ENCODE measurements at places on chromosomes 3 and 15. TPM values are rescaled to one million over a fixed set of nuclear protein-coding genes. Genes with fewer than 3 reads are reported as not detected.

VEPH1 gene
- 0.26 TPM for total RNA-seq

PLA2G4F gene
- not detected for total RNA-seq

PLSCR5 gene
- not detected for total RNA-seq

GRCh38 chr3:174126990-174127758 is 729.6 kb downstream of the NLGN1 start:
- no peak for DNase-seq
- no peak overlapping the region for H3K27ac ChIP-seq
- no peaks in the 10 kb centered on the region for H3K36me3 ChIP-seq
- no peaks in the 10 kb centered on the region for H3K4me1 ChIP-seq

DNA sequence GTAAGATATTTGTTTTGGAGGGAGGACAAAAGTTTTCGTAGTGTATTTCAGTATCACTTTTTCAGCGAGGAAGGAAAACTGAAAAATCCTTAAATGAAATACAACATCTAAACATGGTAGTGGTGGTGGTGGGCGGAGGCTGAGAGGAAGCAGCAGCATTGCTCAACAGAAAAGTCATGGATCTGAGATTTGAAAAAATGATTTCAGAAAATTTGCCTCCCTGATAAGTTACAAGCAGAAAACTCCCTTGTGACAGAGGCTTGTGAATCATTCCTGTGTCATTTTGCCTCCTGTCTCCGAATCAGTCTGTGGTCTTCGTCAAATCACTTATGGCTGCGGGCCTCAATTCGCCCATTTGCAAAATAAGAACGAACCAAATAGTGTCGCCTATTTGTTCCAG is 965 bp upstream of the CRBN start:
- H3K4me1 ChIP-seq, result peaks cover 8% of the 10 kb centered on the region
- no peak for DNase-seq
- H3K27ac ChIP-seq, result no peak overlapping the region
- H3K36me3 ChIP-seq, result no peaks in the 10 kb centered on the region
- no peak overlapping the region for H3K4me3 ChIP-seq
- no peaks in the 10 kb centered on the region for H3K27me3 ChIP-seq

- peak overlapping the region; percentile 74 for H3K4me3 ChIP-seq
- H3K36me3 ChIP-seq, result no peaks in the 10 kb centered on the region
- DNase-seq, result no peak
- no peaks in the 10 kb centered on the region for H3K27me3 ChIP-seq
- H3K27ac ChIP-seq, result no peak overlapping the region
- no peaks in the 10 kb centered on the region for H3K4me1 ChIP-seq
Measured at GRCh38 chr3:133805384-133805701, 272 bp upstream of the SRPRB start.

DNA sequence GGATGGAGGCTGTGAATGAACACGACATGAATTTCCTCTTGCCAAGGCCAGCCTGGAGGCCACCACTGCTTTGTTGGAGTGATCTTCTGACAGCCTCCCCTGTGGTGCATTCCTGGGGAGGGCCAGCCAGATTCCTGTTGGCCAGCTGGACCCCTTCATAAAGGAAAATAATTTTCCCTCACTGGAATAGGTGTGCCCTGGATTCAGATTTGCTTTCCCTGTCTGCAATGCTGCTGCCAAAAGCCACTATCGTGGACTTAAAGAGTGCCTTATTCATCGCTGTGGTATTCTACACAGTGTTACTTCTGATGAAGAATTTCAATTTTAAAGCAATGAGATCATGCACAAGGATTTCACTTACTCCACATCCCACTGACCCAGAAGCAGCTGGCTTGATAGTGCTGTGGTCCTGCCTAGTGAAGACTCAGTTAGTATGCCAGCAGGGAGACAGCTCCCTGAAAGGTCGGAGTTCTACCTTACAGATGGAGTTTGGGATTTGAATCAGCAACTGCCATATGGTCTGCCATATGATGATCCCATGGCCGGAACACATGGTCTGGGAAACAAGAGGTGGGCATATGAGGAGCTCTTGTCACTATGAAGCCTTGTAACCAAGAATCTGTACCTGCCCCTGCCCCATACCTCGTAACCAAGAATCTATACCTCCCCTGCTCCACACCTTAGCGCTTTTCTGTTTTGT is 145.2 kb downstream of the KLF13 start:
- H3K27me3 ChIP-seq, result no peaks in the 10 kb centered on the region
- H3K27ac ChIP-seq, result peak overlapping the region; percentile 92
- no peak for DNase-seq

Measured in GM12878 (cell line).